ENCODE measurements at places on chromosomes 2 and 18. TPM values are rescaled to one million over a fixed set of nuclear protein-coding genes. Genes with fewer than 3 reads are reported as not detected.

The MC2R gene
- total RNA-seq = not detected

The CACNB4 gene
- total RNA-seq = 2.4 TPM

The POMC gene
- 3.4 TPM for total RNA-seq

The ANXA4 gene
- 107 TPM for total RNA-seq

The ELOA2 gene
- not detected for total RNA-seq

The MORN2 gene
- total RNA-seq = 3.3 TPM

The ANKRD30BL gene
- total RNA-seq = not detected

The AOX1 gene
- 18.6 TPM for total RNA-seq

The TBR1 gene
- total RNA-seq = not detected
